ENCODE measurements at places on chromosomes 7 and 10.

- DNase-seq, result peak; percentile 79
These were observed 46.3 kb downstream of the PLEKHA8 start for GRCh38 chr7:30074422-30075030.

DNA sequence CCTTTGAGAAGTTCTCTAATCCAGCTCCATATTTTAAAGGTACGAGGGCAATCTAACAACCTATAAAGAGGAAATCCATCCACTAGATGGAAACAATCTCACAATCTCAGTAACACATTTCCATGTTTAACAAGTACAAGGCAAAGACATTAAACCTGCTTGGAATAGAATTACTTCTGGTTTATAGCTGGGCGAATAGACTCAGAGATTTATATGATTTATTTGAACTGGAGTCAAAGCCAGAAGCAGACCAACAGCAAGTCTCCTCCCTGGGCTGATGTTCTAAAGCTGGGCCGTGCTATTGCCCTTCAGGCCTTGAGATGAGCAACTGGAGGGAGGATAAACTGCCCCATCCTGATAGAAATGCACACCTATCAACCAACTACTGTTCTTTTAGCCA is 25.3 kb downstream of the SLC26A3 start:
- no peak for DNase-seq

DNA sequence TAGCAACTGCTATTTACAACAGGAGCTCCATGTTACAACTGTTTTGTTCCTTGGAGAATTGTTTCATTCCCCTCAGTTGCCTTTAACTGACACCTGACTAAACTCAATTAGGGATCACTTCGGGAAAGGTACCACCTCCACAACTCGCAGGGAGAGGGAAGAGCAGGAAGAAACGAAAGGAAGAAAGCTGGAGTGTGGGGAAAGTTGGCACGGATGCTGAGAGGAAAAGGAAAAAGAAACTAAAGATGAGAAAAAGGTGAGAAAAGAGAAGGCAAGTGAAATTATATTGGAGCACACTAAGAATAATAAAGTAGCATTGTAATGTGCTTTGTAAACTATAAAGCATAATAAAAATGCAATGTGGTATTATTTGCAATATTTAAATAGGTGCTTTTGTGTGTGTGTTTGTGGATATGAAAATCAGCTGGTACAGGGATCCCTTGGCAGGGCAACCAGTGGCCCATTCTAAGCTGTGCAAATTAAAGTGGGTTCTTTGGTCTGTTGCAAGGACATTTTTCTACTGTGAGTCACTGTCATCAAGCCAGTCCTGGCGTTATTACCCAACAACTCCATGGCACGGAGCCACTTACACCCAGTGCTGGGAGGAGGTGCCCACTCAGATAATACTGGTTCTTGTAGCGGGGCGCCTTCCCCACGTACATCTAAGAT is 45.9 kb downstream of the HIPK2 start:
- peak; percentile 60 for DNase-seq

DNA sequence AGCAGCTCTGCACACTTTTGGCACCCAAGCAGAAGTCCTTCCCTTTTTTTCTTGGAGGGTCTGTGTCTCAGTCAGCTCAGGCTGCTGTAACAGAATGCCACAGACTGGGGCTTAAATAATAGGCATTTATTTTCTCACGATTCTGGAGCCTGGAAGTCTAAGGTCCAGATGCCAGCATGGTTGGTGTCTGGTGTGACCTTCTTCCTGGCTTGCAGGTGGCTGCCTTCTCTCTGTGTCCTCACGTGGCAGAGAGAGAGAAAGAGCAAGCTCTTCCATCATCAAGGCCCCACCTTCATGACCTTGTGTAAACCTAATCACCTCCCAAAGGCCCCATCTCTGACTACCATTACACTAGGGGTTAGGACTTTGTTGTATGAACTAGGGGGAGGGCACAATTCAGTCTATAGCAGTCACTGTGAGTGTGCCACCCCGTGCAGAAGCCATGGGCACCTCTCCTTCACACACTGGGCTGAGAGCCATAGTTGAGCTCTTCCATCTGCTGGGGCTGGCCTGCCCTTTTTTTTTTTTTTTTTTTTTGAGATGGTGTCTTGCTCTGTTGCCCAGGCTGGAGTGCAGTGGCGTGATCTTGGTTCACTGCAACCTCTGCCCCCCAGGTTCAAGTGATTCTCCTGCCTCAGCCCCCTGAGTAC is 80.3 kb downstream of the OAT start:
- no peak for DNase-seq

DNA sequence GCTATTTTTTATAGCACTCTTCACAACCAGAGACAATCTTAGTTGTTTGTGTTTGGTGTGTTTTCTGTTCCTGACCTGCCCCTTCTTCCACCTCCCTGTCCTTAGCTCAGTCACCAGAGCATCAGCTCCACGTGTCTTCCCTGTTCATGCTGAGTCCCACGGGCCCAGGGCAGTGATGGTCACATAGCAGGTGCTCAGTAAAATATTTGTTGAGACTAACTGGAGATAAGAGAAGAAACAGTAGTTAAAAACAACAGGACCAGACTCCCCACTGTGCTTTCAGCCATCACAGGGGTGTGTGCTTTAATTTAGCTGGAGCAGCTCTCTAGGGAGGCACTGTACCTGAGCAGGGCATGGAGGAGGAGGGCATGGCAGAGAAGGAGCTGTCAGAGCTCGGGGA is 307.3 kb upstream of the ZNF32 start:
- no peak for DNase-seq

DNA sequence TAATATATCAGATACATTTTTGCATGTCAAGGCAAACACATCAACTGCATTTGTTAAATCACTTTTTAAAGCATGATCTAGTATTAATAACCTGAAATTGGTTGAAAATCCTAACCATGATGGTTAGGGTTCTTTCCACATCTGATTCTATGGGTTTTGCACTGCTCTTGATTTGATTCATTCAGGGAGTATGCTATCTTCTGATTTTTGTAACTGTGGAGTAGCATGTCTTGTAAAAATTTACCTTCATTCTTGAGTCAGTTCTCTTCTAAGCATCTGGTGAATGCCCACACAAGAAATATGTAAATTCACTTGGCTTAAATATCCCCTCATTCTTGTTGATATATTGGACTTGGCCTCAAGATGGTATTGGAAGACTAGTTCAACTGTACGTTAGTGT is 178.7 kb downstream of the KLF6 start:
- no peak for DNase-seq

GRCh38 chr7:150800581-150801241 is at the start of gene TMEM176A:
TSS of gene TMEM176A (plus strand) at chr7:150800769. CDS start at chr7:150801551, 782 bp downstream.
- DNase-seq, result peak; percentile 67

DNA sequence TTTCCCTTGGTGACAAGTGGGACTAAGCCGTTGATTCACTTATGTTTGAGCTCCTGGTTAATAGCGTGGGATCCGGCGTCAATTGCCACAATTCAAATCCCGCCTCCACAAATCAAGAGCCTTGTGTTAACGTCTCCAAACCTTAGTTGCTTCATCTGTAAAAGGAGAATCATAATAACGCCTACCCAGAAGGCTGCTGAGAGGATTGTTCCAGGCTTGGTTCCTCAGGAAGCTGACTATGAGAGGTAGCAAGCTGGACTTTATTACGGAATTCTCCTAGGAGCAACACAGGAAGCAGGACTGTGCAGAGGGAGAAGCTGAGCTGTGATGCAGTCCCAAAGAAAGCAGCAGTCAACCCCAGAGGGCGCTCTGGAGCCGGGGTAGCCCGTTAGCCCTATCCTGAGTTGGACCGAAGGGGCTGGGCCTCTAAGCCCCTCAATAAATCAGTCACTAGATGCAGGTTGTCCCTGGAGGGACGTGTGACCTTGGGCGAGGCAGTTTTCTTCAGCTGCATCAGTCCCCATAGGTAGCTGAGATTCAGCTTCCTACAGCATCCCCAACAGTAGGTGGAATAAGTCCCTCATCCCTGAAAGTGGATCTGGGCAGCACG is 6.9 kb upstream of the BAG3 start:
- DNase-seq, result peak; percentile 35

GRCh38 chr7:28470344-28470743 is 58.0 kb downstream of the CREB5 start:
- no peak for DNase-seq

DNA sequence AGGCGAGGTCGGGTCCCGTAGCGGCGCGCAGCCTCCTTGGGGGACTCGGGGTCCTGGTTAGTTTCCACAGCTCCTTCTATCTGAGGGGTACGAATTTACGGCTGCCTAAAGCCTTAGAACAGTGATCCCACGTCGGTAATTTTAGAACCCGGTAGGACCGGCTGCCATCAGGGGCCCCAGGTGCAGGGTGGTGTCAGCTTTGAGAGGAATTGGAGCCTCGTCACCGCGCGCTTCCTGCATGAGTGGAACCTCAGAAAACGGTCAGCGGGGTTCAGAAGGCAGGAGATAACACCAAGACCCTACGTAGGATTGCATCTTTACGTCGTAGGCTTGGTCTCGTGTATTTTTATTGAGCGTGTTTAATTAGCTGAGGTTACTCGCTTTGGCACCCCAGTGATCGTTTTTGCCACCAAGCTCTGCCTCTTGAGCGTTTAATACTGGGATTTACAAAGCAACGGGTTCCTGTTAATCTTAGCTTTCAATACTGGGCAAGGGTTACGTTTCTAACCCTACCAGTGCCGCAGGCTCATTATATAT is 443 bp downstream of the RNF32 start:
- DNase-seq, result peak; percentile 85
